ENCODE measurements at places on chromosomes 4 and X. TPM values are rescaled to one million over a fixed set of nuclear protein-coding genes. Genes with fewer than 3 reads are reported as not detected.

GRCh38 chrX:12360986-12361598, 222.8 kb downstream of the FRMPD4 start:
- DNase-seq, result peak; percentile 53

DNA sequence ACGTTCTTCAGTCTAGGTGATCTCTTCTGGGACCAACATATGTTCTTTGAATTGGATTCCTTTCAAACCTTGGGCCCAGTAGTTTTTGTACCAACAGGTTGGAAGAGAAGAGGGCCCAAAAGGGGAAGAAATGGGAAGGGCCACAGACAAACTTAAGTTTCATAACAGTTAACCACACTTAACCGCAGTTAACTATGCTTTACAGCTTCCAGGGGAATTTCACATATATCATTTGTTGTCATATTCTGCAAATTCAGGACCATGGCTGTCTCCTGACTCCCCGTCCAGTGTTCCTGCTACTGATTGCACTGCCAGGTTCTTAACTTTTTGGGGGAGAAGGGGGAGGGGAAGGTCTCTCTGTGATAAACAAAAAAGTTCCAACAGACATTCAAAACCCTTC, 34.6 kb downstream of the RTL5 start:
- no peak for DNase-seq

GRCh38 chr4:56530269-56531148, 24.9 kb downstream of the ARL9 start:
- peak; percentile 77 for DNase-seq

DNA sequence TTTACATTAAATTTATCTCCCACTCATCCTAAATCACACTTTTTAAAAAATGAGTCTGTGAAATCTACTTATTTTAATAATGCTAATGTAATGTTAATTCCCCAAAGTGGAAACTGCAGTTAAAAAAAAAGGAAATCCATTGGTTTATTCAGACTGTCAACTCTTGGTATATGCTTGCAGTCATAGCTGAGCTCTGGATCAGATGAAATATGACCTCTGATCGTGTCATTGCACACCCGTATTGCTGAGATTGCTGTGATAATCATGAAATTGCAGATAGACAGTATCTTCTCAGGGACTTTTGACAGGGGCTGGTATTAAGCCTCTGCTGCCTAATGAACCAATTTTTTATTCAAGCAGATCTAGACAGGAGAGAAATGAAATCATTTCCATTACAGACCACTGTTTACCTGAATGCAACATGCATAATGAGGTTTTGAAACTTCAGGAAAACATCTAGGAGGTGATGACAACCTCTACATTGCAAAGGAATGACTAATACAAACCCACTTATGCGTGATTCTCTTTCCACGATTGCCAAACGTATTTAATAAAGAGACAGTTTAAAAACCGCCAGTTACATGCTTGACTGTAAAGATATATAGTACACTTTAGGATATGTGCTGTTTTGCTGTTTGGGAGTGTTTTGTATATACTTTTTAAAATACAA, 138.3 kb upstream of the PUDP start:
- no peak for DNase-seq

DNA sequence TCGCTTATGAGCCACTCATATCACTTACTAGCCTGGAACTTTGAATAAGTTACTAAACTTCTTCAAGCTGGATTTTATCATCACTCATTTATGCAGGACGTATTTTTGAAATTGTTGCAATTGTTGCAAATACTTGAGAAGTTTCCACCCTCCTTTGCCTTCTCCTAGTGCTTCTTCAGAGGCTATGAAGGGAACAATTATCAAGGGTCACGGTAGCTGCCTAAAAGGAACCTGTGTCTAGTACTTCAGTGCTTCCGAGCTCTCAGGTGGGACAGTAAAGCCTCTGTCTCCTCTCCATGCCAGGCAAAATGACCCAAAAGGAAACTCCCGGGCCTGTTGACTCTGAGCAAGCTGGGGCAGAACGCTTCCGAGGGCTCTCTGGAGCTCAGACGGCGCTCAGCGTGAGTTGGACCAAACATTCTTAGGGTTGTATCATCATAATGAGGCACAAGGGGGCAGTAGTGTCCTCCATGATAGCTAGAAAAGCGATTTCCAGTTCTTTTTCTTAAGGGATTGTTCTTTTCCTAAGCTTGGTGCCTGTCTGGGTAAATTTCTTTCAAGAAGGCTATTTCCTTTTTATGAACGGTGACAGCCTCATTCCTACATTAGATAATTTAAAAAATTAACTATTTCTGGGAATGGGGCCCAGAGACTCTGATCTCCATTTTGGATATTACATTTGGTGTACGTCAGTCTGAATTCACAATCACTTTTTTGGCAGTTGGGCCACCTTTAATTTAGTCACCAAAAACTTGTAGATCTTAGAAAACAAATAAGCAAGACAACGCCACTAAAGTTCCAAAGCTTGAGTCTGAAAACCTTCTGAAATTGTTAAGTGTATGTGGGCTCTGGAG, 73.1 kb downstream of the PACRGL start:
- peak; percentile 71 for DNase-seq

The SYTL5 gene
- total RNA-seq, result 1.5 TPM

GRCh38 chrX:134660627-134661026, 2.4 kb upstream of the PLAC1 start:
- DNase-seq, result peak; percentile 31

- DNase-seq, result peak; percentile 51
These were observed 36.4 kb upstream of the HPRT1 start for GRCh38 chrX:134423606-134424005.

The TAF7L gene
- total RNA-seq, result 0.33 TPM

The SMIM43 gene
- total RNA-seq, result 0.83 TPM

- DNase-seq, result peak; percentile 38
These were observed 28.9 kb downstream of the OFD1 start for GRCh38 chrX:13763489-13763888.

- DNase-seq, result no peak
These were observed 2.7 kb downstream of the HS6ST2 start for GRCh38 chrX:132955690-132956089.

DNA sequence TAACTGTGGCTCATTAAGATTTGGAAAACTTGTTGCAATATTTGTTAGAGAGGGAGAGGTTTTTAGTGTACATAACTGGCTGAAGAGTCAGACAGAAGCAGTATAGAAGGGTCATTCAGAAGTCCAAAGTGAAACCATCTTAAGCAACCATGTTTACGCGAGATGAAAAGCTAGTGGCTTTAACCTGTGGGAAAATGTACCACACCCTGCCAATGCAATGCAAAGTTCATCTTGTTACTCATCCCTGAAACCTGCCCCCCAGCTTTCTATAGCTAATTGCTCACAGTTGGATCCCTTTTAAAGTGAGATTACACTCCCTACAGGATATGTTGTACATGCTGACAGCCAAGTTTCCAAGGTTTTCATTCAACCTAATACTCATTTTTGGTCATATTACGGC, 96.7 kb upstream of the RAPGEF2 start:
- DNase-seq, result peak; percentile 68

DNA sequence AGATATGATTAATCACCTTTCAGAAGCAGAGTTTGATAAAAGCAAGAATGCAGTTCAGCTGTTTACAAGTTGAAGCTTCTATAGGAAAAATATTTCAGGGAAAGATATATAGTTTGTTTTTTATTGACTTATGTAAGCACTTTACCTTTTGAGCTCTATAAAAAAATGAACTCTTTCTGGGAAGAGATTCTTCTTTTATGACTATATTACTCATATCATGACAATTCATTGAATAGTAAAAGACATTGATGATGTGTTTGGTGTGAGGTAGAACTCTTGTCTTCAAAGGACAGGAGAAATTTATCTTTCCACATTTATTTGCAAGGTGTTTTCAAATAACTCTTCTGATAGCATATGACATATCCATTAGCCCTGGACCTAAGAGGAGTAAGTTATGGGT, 156.6 kb downstream of the SLC4A4 start:
- DNase-seq, result no peak

The SGMS2 gene
- total RNA-seq, result 63.7 TPM

The NAA11 gene
- total RNA-seq, result not detected

- peak; percentile 50 for DNase-seq
These were observed 47.9 kb upstream of the RGN start for GRCh38 chrX:47030339-47030738.

DNA sequence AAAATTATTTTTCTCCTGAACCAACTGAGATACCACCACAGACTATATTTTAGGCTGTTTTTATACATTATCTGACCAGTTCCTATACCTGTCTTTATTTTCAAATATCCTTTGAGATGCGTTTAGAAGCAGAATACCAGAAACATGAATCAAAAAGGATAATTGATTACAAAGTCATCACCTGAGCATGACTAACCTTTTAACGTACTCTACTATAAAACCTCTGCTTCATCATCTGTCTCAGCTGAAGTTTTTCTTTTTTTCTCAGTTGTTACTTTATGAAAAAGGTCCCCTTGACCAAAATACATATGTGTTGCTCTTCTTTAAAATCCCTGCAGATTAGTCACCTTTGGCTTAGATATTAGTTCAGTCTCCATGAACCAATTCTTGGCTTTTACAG, 109.8 kb downstream of the AMMECR1 start:
- no peak for DNase-seq

- no peak for DNase-seq
These were observed 66.3 kb downstream of the SMC1A start for GRCh38 chrX:53356186-53356585.

The CCDC149 gene
- total RNA-seq, result 11.0 TPM

The NHS gene
- total RNA-seq, result 3.8 TPM

The HMGB3 gene
- 5.4 TPM for total RNA-seq

DNA sequence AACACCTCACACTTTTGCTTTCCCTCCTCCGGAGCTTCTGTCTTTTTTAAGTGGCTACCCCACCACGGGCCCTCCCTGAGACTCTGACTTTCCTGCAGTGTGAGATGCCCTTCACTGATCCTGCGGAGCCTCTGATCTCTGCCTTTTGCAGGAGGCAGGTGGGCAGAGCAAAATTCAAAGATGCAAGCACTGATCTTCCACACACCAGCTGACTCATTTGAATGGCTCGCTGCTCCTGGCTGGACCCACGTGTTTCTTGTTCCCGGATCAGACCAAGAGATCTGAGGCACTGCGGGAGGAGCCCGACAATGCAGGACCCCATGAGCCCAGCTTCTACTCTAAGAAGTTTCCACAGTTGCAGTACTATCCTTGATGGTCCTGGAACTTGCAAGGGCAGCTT, 1607.9 kb upstream of the TENM3 start:
- DNase-seq, result peak; percentile 77

DNA sequence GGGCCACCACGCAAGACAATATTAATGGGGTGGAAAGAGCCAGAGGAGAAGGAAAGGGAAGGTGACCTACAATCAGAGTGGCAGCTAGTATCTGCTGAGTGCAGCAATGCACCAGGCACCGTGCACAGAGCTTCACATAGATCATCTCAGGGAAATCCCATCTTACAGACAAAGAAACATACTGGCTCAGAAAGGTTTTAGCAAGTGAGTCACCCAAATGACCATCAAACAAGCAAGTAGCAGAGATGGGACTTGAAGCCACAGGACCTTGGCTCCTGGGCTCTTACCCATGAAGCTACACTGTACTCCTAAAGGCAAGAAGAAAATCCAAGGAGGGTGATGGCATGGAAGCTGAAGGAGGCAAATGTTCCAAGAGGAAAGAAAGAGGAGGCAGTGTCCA, 6.8 kb downstream of the ANXA5 start:
- DNase-seq, result peak; percentile 43
